ENCODE measurements at places on chromosomes 6 and 20. TPM values are rescaled to one million over a fixed set of nuclear protein-coding genes. Genes with fewer than 3 reads are reported as not detected.

DNA sequence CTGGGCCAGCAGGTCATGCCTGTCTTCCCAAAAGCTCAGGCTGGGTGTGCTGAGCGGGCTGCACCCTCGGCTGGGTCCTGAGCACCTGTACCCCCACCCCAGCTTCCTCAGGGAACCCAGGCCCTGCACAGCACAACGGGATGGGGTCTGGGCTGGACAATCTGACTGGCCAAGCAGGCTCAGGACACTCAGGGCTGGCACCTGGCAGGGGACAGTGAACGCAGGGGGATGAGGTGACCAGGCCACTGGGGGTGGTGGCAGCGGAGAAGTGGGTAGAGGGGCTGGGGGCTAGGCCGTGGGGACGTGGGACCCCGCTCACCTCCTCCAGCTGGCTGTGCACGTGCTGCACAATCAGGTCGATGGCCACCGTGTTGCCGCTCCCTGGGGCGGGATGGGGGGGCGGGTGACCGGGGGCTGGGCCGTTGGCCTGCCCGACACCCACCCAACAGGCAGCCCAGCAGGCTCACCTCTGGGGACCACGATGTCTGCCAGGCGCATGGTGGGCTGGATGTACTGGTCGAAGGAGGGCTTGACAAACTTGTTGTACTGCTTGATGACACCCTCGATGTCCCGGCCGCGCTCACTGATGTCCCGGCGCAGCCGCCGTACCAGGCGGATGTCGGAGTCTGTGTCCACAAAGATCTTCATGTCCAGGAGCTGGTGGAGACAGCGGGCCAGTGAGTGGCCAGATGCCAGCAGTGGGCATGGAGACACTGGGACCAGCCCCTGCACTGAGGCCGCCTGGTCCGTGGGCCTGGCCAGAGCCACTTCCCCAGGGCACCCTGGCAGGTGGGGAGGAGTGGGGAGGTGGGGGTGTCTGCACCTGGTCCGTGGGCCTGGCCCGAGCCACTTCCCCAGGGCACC, 11.9 kb downstream of the UCKL1 start:
- H3K4me1 ChIP-seq: peaks cover 46% of the 10 kb centered on the region
- DNase-seq: no peak
- H3K36me3 ChIP-seq: peaks cover 42% of the 10 kb centered on the region
- H3K4me3 ChIP-seq: no peak overlapping the region

- H3K27ac ChIP-seq: peak overlapping the region; percentile 11
- H3K4me1 ChIP-seq: peaks cover 29% of the 10 kb centered on the region
- H3K27me3 ChIP-seq: no peaks in the 10 kb centered on the region
- peak; percentile 21 for DNase-seq
- H3K4me3 ChIP-seq: no peak overlapping the region
- peaks cover 42% of the 10 kb centered on the region for H3K36me3 ChIP-seq
Measured at GRCh38 chr20:35404614-35405259, 7.0 kb downstream of the UQCC1 start.

SMOC2 gene
- total RNA-seq: not detected

AVP gene
- not detected for total RNA-seq

DNA sequence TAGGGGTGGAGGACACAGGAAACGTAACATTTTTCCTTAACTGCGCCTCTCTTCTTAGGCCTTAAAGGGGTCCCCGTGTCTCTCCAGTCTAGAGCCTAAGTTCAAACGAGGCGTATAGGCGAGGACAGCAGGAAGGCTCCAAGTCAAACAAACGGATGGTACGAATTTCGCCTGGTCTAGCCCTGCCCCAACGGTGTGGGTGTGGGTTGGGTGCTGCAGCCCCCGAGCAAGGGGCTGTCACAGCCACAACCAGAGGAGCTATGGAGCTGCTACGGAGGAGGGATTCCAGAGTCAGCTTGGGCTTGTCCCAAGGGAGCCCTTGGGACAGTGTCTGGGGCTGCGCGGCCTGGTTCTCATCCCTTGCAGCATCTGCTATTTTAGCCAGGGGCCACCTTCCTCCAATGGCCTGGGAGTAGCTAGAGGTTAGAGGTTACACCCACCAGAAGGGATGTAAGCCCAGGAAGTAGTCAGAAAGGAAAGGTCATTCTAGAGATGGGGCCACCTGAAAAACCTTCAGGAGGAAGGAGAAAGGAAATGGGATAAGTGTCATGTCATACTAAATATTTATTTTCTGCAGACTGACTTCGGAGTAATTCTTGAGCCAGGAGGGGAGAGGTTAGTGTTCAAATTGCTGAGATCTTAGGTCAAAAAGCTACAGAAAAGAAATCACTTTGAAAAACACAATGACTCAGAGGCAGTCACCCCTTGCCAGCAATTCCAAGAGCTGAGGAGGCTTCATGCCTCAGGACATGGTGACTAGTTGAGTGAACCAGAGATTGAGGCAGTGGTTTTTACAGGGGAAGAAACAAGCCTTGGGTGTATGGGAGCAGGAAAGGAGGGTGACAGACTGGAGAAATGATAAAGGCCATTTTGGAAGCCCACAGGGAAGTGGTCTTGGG, 21.7 kb downstream of the VPS52 start:
- peaks cover 30% of the 10 kb centered on the region for H3K36me3 ChIP-seq
- peaks cover 46% of the 10 kb centered on the region for H3K4me1 ChIP-seq
- no peaks in the 10 kb centered on the region for H3K27me3 ChIP-seq

Data from activated CD4-positive, alpha-beta memory T cell treated with anti-CD3 and anti-CD28 coated beads, Interleukin-2, amount 10 ng/mL, durations not matched to agents 7 days and 5 days (primary cell).